Stimulated activated CD8-positive, alpha-beta memory T cell treated with anti-CD3 and anti-CD28 coated beads, Interleukin-15, amount 100 ng/mL, for 24 hours (primary cell): ENCODE measurements at places on chromosomes 11 and 22.

DNA sequence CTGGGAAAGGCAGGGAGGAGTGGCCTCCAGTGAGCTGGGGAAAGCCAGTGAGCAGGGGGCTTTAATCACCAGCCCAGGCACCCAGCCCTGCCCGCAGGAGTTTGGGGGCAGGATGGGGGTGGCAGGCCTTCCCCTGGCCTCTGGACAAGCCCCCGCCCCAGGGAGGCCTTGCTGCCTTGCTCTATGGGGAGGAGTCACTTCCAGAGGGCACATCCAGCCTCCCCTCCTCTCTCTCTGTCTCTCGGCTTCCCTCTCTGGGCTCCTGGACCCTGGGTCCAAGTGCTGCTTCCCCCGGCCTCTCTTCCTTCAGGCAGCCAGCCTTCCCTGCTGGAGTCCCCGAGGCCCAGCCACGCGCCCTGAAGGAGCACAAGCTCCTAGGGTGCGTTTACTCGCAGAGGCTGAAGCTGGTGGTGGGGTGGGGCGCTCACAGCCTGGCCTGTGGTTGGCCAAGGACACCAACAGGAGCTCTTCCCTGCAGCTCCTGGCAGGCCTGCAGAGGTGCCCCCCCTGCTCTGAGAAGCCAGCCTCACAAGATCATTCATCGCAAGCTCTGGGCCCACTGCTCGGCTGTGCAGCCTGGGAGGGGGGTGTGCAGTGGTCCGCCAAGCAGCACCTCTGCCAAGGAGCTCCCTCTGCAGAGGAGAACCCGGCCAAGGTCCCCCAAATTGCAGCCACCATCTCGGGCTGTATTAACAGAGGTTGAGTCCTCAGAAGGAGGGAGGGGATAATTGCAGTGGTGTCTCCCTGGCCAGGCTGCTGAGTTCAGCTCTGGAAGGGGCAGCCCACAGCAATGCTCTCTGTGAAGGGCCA lies 25.4 kb downstream of the OSBPL5 start:
- DNase-seq = no peak

DNA sequence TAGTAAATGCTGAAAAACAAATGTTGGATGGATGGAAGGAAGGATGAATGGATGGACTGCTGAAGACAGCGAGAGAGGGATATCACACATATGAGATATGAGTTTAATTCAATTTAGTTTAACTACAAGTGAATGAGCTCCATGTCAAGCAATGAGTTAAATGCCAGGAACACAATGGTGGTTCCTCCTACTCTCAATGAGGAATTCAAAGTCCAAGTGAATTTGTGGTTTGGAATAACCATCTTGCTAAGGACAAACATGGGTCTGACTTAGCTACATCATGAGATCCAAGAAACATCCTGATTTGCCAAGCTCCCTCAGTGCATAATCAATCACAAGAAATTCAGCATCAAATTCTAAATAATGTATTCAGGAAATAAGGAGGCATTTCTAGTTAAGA lies 26.1 kb upstream of the PPP2R1B start:
- DNase-seq = no peak

DNA sequence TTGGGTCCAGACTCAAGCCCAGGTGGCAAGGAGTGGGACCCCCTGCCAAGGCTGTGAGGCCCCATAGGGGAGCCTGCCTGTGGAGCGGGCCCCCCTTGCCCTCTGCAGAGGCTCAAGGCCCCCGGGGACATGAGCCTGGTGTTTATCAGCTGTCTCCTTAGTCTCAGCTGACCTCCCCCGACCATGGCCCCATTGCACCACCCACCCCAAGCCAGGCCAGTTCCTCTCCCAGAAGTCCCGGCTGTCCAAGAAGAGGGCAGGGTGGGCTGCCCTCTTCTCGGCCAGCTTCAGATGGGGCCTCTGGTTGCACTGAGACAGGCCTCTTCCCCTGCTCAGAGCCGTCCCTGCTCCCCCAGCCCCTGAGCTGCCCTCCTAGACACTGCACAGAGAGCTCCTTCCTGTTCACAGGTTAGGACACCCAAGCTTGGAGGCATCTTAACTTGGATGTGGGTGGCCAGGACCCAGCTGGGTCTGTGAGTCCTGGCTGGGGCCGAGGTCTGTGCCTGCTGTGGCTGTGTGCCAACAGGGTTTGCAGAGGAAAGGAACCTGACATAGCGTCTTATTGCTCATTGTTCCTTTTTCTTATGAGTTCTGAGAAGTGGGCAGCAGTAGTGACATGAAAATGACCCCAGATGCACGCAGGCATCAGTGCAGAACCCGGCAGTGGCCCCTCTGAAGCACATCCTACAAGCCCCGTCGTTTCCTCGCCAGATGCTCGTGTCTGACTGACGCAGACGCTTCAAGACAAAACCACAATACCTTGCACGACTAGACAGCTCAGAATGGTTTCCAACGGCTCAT lies 5.4 kb downstream of the TRABD start:
- no peak for DNase-seq

- DNase-seq = no peak
These were observed 10.5 kb upstream of the FUT4 start for GRCh38 chr11:94533206-94533605.

- no peak for DNase-seq
These were observed 52.8 kb downstream of the LRRC32 start for GRCh38 chr11:76617553-76618265.

GRCh38 chr11:78425399-78426070 lies 7.9 kb upstream of the GAB2 start:
- no peak for DNase-seq

GRCh38 chr11:74696939-74697675 lies 34.1 kb downstream of the CHRDL2 start:
- no peak for DNase-seq

- DNase-seq = no peak
These were observed 105.9 kb downstream of the TRPC6 start for GRCh38 chr11:101477926-101478325.

DNA sequence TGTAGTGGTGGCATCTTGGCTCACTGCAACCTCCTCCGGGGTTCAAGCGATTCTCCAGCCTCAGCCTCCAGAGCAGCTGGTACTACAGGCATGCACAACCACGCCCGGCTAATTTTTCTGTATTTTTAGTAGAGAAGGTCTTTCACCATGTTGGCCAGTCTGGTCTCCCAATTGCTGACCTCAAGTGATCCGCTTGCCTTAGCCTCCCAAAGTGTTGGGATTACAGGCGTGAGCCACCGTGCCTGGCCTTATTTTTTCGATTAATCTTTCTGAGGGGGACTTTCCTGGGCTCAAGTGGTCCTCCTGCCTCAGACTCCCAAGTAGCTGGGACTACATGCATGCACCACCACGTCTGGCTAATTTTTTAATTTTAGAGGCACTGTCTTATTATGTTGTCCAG lies 5.6 kb downstream of the SNU13 start:
- no peak for DNase-seq

DNA sequence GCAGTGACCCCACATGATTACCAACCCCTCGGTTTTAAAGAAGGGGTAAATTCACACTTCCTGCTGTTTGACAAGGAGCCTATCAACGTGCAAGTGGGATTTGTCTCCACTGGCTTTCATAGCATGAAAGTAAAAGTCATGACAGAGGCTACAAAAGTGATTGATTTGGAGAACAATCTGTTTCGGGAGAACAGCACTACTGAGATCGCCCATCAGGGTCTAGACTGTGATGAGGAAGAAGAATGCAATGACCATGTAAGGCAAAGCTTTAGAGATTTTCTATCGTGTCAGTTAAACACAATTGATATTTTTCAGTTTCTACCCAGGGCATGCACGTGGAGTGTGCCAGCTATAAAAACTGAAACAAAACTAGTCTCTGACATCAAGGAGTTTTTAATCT lies 41.7 kb downstream of the HORMAD2 start:
- DNase-seq = no peak

DNA sequence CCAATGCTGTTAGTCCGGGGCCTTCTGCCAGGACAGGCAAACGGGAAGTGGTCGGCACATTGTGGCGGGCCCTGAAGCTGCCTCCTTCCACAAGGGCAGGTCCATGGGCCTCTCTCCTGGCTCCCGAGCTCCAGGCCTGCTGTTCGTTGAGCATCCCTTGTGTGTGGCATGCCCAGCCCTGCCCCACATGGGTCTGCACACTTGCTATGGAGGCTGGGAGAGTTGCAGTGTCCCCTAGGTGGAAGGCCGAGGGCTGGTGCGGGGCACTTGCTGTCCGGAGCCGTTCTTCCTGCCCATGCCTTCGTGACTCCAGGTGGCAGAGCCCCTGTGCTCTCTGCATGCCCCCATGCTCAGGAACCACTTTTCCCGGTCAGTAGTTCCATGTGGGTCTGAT lies 26.0 kb upstream of the DGCR8 start:
- DNase-seq = no peak

DNA sequence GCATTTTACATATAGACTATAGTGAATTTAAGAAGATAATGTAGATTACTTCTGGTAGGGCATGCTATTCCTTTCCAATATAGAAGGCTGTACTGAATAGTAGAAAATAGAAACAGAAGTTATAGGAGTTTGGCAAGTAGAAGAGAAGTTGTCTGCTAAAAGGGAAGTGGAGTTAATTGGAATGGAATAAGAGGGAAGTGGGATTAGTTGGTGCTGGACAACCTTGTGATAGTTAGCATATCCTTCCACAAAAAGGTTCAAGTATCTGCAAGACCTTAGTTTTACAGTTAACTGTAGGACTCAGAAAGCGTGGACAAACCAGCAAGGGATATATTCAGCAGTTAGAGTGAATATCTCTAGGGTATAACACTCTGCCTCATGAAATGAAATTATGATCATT lies 185.5 kb downstream of the SWAP70 start:
- no peak for DNase-seq

DNA sequence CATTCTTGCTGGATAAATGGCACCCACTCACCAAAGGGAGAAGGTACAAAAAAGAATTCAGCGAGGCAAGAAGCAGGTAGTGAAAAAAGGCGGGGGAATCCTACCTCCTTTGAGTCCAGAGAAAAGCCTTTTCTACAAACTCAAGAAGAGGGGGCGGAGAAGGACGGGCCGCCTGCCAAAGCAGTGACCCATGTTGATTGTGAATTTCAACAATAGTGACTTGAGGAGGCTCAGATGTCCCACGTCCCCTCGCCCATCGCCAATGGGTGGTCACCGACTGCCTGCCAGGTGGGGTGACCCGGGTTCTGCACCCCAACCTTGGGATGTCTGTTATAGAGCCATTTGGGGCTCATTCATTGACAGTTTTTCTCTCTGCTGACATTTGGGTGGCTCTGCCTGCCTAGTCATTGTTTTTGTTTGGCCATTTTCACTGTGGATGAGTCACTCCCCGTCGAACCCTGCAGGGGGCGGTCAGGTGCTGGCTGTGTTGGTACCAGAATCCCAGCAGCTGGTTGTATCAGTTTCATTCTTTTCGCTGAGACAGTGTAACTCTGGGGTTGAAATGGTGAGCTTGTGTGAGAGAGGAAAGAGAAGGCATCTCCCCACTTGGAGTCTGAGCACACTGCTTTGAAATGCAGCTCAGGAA lies 163.4 kb upstream of the NCAM1 start:
- DNase-seq = no peak

- no peak for DNase-seq
These were observed 564.5 kb upstream of the ISX start for GRCh38 chr22:34501366-34501965.

DNA sequence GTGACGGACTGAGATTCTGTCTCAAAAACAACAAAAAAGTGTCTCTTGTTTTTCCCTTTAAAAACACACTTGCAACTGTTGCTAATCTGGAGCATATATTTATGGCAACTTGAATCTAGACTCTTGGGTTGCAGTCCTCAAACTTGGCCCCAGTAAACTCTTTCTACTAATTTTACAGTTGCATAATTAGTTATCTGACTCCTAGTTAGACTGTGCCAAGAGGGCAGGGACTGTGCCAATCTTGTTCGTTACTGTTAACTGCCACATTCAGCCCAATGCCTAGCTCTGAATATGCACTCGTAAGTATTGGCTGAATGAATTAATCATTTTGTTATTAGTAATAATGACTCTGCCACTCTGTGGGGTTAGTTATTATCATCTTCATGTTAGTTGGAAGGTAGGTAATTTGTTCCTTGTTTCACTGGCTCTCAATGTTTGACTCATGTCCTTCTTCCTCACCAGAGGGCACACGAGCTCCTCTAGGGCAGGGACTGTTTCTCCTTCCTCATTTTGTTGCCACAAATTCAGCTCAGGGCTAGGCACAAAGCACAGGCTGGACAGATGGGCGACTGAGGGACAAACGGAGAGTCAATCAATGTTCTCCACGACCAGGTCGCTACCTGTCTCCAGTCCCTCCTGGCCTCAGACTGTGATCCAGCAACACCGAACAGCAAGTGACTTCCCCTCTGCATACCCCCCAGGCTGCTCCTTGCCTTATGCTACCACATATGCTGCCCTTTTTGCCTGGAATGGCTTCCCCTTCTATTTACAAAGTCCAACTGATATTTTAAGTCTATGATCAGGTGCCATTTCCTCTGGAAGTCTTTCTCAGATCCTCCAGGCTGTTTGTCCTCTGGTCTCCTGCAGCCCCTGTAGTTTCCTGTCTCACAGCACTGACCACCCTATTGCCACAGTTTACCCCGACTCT lies 9.0 kb downstream of the CLPB start:
- DNase-seq = no peak

- no peak for DNase-seq
These were observed 19.1 kb downstream of the IRAG1 start for GRCh38 chr11:10674440-10674855.

- DNase-seq = no peak
These were observed at the start of gene PHLDA2 for GRCh38 chr11:2928605-2929530. Gene PHLDA2, minus strand, starts transcription at chr11:2929420. Its CDS starts 56 bp downstream, at chr11:2929364.

- DNase-seq = no peak
These were observed 34.6 kb upstream of the BID start for GRCh38 chr22:17808693-17809403.

DNA sequence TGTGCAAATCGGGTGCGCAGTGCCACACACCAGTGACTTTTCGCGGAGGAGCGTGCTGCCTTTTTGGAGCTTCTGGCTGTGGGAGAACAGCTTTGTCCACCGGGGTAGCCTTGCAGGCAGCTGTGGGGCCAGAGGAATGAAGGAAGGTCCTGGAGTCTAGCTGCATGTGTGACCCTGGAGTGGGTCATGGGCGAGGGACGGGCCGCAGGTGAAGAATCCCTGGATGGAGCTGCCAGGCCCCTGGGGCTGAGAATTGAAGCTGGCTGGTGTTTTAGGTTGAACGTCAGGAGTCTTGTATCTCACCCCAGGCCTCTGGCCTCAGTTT lies 8.6 kb downstream of the CCND1 start:
- DNase-seq = no peak

GRCh38 chr11:132648851-132649250 lies 883.5 kb downstream of the OPCML start:
- DNase-seq = no peak

DNA sequence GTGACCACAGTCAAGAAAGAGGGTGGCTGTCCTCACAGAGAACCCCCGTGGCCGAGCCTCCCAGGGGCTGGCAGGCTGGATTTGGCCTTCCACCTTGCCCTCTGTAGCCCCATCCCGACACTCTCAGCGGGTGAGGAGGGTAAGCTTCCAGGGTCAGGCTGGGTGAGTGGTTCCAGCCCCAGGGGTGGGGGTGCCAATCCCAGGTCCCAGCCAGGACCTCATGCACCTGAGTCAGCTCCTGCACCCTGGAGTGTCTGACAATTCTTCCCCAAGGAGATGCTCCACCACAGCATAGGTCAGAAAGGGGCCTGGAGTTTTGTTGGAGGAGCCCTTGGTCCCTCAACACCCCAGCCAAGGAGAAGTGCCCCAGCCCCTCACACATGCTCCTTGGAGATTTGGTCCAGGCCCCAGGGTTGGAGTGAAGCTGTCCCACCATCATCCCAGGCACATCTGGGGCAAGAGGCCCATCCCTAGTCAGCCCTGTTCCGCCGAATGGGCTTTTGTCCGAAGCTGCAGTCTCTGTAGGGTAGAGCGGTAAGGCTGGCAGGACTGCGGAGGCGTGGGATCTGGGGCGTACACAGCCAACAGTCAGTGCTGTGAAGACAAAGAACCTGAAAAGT lies 8.4 kb downstream of the LINC01488 start:
- no peak for DNase-seq
